ENCODE measurements at places on chromosomes 3 and 15. TPM values are rescaled to one million over a fixed set of nuclear protein-coding genes. Genes with fewer than 3 reads are reported as not detected.

The KCNMB3 gene
- total RNA-seq = 0.78 TPM

The PAQR5 gene
- not detected for total RNA-seq

- DNase-seq = no peak
Observed at GRCh38 chr3:53780171-53780570, 66.0 kb downstream of the CHDH start.

- DNase-seq = no peak
Observed at GRCh38 chr3:3180456-3180855, 965 bp upstream of the CRBN start.

- DNase-seq = no peak
Observed at GRCh38 chr3:65597226-65597951, 441.3 kb downstream of the MAGI1 start.

- DNase-seq = no peak
Observed at GRCh38 chr3:10546820-10547263, 41.5 kb upstream of the ATP2B2 start.

The CCDC191 gene
- 0.95 TPM for total RNA-seq

GRCh38 chr3:36362973-36363372 is 17.3 kb upstream of the STAC start:
- no peak for DNase-seq

The PEX11A gene
- total RNA-seq = 5.8 TPM

- DNase-seq = no peak
Observed at GRCh38 chr3:88005066-88005465, 53.7 kb downstream of the CGGBP1 start.

The CNTN3 gene
- 0.32 TPM for total RNA-seq

DNA sequence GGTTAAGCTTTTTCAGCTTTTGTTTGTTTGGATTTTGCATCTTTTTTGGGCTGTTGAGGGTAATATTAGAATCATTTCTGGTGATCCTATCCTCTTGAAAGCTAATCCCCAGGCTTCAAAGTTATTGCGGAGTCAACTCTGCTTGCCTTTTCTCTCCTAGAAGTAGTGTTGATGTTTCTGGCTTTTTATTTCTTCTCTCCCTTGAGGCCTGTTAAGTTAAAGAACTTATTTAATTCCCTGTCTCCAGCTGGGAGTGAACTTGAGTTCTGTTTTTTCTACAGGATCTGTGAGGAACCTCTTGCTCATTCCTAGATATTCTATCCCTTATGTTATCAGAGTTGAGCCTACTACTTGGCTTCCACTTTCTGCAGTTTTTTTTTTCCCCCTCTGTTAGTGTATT is 34.1 kb upstream of the CACNA1D start:
- DNase-seq = no peak

The ACOX2 gene
- total RNA-seq = 1.8 TPM

DNA sequence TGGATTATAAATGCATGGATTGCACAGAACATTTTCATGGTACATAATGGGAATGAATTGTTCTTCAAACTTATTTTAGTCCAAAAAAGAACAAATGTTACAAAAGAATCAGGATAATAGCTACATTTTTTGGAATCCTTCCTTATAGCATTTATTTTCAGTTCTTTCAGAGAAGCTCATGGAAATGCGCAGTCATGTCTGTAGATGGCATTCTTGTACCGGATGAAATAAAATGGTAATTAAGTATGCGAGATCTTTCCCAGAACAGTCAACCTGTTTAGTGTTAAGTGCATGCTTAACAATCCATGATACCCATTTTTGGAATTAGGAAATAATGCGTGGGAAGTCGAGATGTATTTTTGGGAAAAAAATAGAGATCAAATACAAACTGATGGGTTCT is 38.2 kb upstream of the GOLGA8B start:
- no peak for DNase-seq

GRCh38 chr15:40032125-40032839 is 6.7 kb downstream of the SRP14 start:
- DNase-seq = no peak

The MNS1 gene
- 0.40 TPM for total RNA-seq

The MESP1 gene
- 11.7 TPM for total RNA-seq

The CHL1 gene
- 0.67 TPM for total RNA-seq

DNA sequence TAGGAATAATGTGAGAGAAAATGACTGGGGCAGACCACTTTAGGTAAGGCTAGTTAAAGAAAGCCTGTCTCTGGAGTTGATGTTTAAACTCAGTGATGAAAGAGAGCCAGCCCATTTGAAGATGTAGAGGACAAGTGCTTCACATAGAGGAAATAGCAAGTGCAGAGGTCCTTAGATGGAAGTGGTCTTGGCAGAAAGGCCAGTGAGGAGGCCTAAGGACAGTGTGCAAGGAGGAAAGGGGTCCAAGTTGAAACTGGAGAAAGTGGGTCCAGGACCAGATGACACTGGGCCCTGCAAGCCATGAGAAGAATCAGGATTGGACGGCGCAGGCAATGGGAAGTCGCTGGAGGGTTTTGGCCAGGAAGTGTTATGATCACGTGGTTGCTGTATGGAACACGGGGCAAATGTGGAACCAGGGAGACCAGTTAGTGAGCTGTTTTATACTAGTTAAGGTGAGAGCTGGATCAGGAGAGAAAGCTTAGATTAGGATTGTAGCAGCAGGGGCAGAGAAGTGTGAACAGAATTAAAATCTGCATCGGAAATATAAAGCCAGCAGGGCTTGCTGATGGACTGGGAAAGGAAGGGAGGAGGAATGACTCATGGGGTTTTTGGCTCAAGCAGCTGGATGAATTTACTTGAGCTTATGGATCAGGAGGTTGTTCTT is 48.0 kb upstream of the SCAANT1 start:
- no peak for DNase-seq

GRCh38 chr3:42508562-42508961 is 6.1 kb downstream of the VIPR1 start:
- DNase-seq = peak; percentile 1

GRCh38 chr15:61339516-61339915 is 110.4 kb upstream of the RORA start:
- no peak for DNase-seq

The SERPINI2 gene
- total RNA-seq = not detected

DNA sequence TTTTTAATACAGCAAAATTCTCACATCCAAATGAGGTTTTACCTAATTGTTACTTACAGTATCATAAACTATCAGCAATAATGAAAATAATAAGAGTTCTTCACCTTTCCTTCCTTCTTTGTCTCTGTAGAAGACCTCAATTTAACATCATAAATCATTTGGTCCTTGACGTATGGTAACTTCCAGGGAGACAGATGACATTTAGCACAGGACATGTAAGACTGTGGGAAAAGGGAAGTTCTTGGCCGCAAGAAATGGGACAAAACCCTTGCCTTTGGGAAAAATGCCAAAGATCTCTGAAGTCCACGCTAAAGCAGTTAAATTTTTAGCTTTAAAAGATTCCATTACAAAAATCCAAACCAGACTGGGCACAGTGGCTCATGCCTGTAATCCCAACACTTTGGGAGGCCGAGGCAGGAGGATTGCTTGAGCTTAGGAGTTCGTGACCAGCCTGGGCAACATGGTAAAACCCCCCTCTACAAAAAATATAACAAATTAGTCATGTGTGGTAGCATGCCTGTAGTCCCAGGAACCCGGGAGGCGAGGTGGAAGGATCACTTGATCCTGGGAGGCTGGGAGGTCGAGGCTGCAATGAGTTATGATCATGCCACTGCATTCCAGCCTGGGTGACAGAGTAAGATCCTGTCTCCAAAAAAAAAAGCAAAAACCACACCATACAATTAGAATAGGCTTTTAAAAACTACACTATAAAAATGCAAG is 8.8 kb downstream of the PTPN9 start:
- no peak for DNase-seq

The NRG4 gene
- 2.5 TPM for total RNA-seq

DNA sequence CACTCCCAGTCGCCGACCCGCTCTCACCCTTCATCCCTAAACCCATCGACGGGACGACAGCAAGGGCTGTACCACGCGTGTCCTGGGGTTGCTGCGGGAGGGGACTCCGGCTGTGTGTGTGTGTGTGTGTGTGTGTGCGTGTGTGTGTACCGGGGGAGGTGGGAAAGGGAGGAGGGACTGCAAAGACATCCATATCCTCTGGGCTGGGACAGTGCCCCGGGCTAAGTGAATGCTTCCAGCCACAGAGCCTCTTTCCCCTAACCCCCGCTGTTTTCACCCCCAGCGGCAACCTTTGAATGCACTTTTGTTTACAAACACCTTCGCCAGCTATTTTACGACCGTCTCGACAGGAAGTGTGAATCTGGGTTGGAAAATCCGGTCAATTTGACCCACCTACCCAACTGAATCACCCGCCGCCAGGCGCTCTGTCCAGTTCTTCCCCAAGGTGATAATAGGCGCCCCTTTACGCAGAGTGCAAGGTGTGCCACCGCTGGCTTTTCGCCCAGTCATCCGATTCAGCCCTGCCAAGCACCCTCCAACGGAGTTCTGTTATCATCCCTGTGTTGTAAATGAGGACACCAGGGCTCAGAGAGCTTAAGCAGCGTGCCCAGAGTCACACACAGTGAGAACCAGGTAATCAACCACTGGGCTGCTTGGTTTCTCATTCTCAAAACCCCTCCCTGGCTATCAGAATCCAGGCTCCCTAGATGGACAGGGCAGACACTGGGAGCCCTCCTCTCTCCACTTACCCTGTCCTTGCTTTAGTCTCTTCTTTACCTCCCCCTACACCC is 739 bp upstream of the AMOTL2 start:
- peak; percentile 79 for DNase-seq

The AGTR1 gene
- total RNA-seq = 3.1 TPM

GRCh38 chr3:43998370-43998835 is 243.3 kb upstream of the TOPAZ1 start:
- DNase-seq = no peak

The UROC1 gene
- total RNA-seq = 0.08 TPM

The ERC2 gene
- not detected for total RNA-seq

DNA sequence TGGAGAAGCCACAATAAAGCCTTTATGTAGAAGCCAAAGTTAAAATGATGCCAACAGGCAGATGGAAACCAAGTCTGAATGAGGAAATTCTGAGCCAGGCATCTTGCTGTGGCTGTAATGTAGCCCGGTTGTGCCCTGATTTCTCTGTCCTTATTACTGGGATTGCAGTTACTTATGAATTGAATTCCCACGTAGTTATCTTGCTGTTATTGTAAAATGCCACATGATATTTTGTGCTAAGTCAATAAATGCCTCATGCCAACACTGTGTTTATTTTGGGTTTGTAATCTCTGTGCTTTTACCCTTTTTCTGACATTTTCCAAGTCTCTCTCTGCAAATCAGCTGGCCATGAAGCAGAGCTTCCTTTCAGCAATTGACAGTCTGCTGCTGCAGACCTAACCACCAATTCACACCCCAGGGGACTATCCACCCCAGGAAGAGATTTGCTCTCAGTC is 486.1 kb upstream of the GOLIM4 start:
- no peak for DNase-seq

The ZCWPW2 gene
- 3.1 TPM for total RNA-seq

GRCh38 chr3:31565288-31565687 is 32.6 kb downstream of the STT3B start:
- DNase-seq = no peak

- DNase-seq = no peak
Observed at GRCh38 chr15:47862402-47862801, 145.1 kb downstream of the SEMA6D start.

DNA sequence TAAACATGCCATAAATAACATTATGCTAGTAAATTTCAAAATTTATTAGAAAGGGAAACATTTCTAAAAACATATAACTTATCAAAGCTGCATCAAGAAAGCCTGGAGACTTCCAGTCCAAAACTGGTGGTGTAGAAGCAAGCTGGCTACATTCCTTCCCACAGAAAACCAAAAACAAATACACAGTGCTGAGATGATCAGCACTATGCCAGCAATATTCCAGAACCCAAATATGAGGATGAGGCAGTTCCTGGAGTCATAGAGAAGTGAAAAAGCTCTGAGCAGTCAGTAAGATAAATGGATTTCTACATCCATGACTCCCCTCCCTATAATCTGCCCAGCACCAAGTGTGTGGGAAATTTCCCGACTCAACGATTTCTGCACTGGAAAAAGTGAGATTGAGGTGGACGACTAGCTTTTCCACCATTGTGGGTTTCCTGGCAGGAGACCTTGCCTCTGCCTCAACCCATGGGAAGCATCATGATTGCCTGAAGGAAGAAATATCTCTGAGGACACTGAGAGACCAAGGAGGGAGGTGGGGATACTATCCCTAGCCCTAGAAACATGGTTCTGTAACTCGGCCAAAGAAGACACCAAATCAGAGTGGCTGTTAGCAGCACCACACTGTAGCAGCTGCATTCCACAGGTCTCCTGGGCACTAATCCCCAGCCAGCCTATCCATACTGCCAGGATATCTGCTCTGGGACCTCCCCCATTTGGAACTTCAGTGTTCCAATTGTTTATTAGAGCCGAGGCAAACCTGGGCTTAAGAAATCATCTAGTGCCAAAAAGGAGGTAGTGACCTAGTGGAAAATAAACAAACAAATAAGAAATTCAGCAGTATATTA is 11.8 kb upstream of the CLN6 start:
- DNase-seq = no peak

DNA sequence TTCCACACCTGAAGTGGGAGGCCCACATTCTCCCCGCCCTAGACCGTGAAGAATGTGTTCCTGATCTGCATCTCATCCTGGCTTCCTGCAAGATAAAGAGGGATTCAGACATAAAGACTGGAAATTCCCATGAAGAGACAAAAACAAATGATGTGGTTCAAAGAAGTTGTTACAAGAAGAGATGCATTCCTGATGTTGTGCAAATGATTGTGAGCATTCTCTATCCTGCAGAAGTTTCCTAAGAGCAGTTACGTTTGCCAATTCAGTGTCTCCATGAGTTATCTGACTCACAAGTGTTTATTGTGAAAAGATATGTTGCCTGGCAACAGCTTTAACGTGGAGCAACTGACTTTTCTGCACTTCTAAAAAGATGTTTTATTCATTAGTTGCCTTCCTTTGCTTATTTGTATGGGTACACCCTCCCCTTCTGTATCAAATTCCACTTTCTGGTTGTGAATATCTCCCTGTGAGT is 107.8 kb downstream of the ZIC4 start:
- no peak for DNase-seq

- no peak for DNase-seq
Observed at GRCh38 chr3:11641316-11641682, 2.4 kb downstream of the VGLL4 start.

GRCh38 chr15:34664418-34664817 is 81.0 kb upstream of the GOLGA8B start:
- DNase-seq = no peak

Measured in psoas muscle (tissue), 8 donors.